ENCODE measurements at places on chromosomes 2 and 18.

- DNase-seq = no peak
Measured at GRCh38 chr2:211957799-211958198, 580.8 kb downstream of the ERBB4 start.

DNA sequence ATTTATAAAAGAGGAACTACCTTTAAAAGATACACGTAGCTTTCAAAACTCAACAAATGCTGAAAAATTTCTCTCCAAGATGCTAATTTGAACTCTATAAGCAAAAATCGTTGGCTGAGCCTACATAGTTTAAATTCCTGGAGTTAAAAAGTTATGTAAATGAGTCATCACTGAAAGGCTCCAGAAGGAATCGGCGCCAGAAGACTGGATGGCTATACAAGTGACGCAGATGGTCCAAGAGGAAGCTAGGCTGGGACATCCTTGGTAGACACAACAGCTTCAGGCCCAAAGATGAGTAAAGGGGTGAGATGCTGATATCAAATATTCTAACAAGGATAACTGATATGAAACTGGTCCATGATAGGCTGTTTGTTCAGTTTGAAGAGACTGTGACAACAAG lies 22.8 kb upstream of the DNAH6 start:
- no peak for DNase-seq

- no peak for DNase-seq
Measured at GRCh38 chr2:174544156-174544555, 53.4 kb downstream of the WIPF1 start.

GRCh38 chr18:79983793-79984192 lies 4.6 kb downstream of the TXNL4A start:
- DNase-seq = no peak

DNA sequence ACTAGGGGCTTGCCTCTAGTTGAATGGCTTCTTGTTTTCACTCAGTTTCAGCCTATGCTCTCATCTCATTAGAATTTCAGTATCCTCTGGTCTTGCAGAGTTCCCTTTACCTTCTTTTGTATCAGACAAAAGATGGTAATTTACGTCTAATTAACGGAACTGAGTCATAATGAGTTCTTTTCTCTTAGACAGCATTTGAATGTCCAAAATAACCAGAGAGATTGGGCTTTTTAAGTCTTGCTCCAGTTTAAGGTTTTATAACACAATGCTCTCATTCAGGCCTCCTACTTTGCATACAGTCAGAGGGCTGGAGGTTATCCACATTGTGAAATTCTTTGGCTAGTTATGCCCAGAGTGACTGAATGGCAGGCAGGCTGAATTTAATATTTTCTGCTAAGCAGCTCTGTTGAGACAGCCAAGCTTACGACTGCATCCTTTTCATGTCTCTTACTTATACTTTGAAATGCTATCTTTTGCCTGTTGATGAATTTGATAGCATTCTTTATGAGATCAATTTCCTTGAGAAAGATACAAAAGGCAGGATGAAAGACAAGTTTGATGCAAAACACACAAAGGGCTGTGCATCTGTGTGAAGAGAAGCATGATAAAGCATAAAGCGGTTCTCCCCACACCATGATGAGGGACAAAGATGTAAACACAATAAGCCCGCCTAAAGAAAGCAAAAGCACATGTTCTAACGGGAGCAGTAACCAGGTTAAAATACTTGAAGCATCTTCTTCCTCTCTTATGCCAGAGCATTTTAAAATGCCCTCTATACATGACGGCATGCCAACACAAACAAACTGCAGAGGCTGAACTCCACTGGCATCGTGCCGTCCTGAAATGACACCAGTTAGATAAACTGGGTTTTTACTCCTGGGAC lies 90.0 kb downstream of the CDH2 start:
- DNase-seq = no peak

DNA sequence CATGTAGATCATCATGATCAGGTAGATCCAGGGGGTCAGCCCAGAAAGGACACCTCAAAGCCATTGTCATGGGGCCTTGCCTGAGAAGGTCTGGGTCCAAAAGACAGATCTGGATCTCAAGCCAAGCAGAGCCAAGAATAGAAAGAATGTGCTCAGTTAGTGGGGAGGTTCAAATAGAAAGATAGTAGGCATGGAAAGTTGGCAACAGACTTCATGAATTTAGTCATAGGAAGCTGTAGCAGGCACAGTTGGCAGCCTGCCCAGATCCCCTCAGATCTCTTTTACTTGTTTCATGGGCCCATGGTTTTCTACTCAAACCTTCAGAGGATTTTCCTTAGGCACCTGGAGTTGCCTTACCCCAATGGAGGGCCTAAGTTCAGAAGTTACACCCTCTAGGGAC lies 767.0 kb downstream of the SLC4A3 start:
- DNase-seq = no peak

DNA sequence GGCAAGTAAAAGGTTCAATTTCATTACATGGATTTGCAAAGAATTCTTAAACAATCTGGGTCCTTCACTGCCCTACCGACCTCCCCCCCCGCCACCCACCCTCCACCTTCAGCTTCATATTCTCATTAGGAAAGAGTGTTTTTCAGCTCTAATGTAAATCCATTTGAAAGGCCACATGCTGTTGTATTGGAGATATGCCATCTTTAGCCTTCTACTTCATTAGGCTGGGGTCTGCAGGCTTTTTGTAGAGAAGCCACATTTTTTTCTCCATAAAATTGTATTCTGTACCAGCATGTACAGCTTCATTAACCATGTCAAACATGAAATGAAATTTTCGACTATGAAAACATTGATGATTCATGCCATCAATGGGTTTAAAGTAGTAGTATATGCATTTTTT lies 42.8 kb upstream of the THUMPD2 start:
- no peak for DNase-seq

DNA sequence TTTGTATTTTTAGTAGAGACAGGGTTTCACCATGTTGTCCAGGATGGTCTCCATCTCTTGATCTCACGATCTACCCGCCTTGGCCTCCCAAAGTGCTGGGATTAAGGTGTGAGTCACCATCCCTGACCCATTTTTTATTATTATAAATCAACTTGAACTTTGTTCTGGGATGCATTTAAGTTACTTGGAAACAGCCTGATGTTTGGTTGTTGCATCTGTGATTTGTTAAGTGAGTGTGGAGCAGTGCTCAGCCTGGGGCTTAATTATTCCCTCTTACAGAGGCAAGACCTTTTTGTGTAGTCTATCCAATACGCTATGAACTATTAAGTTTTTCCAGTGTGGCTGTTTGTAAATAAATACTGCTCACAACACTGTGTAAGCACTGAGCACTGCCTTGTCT lies 32.6 kb downstream of the MTA3 start:
- no peak for DNase-seq

DNA sequence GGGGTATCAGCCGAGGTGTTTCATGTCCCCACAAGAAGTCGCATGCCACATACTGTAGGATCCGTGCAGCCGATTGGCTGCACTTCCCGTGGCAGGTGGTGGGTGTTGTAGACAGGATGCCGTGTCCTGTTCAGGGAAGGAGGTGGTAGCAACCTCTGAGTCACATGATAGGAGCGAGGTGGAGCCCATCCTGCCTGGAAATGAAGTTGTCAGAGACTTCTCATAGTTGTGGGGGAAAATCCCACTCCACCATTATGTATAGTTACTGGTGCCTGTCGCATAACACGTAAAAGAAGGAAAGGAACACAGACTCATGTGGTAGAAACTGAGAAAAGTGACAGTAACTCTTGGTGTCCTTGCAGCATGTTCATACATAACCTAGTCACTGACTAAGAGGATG lies 91.4 kb upstream of the IL1R2 start:
- DNase-seq = no peak

DNA sequence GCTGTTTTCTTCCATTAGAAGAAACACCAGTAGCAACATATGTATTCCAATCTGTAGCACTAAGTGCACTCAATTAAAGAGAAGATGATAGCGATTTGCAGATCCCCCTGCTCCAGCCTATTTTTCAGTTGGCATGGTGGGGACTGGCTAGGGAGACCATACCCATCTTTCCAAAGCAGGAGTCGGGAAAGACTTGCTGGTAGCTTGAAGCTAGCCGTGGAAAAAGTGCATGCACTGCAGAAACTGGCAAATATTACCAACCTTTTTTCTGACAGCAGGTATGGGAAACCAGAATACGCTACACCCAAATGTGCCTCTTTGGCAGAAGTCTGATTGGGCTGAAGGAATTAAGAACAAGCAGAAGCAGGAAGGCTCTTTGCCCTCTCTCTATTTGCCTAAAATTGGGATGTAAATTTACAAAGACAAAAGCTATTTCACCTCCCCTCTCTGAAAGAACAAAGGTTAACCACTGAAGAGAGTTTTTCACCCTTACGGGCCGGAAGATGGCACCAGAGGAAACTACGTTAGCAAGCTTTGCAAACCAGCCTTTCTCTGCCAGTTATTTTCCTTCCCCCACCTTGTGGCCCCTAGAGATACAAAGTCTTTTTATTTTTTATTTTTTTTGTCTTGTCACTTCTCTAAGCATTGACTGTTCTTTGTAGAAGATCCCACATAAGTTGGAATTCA lies 273.1 kb downstream of the DLGAP1 start:
- DNase-seq = no peak

DNA sequence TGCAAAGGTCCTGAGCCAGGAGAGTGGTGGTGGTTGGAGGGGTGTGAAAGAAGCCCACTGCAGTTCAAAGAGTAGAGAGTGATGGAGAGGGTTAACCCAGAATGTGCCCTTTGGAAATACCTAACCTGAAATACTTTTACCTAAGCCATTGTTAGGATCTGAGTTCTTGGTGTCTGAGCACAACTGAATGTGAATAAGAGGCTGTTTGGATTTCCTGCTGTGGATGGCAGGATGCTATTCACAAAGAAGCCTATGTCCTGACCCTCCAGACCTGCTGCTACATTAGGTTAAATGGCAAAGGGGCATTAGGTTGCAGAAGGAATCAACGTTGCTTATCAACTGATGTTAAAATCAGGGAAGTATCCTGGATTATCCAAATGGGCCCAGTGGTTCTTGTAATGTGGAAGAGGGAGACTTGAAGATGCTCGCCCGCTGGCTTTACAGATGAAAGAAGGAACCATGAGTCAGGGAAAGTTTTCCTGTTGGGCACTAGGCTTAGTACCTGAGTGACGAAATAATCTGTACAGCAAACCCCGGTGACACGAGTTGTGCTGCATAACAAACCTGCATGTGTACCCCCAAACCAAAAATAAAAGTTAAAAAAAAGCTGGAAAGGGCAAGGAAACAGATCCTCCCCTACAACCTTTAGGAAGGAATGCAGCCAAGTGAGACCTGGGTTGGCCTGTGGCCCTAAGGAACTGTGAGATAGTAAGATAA lies 27.2 kb downstream of the ITGA6 start:
- no peak for DNase-seq

DNA sequence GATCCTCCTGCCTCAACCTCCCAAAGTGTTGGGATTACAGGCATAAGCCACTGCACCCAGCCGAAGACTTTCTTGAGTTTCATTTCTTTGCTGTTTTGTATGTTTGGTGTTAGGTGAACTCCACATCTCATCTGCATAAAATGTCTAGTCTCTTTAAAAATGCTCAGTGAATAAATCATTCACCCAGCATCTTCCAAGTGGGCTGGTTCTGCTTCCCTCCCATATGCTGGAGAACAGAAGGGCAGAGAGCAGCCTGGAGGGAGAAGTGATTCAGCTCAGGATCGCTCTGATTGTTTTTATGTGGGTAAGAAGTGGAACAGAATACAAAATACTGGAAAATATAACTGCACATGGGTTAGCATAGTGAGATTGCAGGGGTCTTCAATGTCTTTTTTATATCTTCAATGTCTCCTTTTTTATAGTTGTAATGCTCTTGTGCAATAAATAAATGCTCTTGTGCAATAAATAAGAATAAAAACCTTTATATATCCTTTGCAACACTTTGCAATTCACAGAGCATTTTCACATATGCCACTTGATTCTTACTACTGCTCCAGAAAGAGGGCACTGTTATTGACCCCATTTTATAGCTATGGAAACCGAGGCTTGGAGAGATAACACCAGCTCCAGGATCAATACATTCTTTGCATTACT lies 253.0 kb upstream of the NCKAP5 start:
- no peak for DNase-seq

- DNase-seq = no peak
Measured at GRCh38 chr2:45605116-45605515, 6.0 kb downstream of the SRBD1 start.

- DNase-seq = no peak
Measured at GRCh38 chr2:28108143-28108542, 217.6 kb downstream of the BABAM2 start.

DNA sequence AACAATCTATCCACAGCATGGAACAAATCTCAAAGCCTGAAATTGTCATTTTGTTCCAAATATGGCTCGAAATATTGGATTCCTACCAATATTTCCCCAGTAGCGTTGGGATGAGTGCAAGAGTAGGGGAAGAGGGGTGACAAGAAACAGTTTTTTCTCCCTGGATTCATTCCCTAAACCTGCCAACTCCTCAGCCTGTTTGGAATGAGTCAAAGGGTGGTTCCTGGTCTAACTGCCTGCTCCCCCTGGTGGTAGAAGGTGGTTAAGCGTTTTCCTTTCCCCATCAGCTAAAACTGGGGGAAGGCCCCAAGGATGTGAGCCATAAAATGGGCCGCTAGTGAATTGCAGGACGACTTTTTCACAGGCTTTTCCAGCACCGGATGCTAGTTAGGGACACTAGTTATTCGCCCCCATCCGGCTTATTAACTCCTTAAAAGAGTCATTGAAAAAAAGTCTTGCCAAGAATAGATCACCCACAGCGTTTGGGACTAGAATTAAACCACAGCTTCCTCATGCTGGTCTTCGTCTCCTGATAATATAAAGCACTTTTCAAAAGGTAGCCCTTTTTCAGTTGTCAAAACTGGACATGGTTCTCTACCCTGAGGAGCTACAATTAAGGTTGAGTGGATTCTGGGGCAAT lies 72.5 kb downstream of the DHRS9 start:
- DNase-seq = peak; percentile 69

GRCh38 chr2:233455006-233455405 lies 100.7 kb downstream of the DGKD start:
- DNase-seq = no peak

DNA sequence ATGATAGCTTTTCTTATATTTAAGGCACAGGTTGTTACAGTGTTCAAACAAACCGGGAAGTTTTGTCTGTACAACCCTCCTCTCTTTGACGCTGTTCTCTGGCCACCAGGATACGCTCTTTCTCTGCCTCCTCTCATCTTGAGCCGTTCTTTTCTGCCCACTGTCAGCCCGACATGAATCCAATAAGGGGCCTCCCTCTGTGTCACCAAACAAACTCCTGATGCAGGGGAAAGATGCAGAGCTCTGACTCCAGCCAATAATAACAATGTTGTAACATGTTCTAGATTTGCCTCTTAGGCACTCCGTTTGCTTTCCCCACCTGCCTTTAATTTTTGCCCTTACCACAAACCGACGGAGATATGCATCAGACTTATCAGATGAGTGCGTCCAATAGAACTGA lies 449.3 kb downstream of the SLC4A3 start:
- DNase-seq = no peak

DNA sequence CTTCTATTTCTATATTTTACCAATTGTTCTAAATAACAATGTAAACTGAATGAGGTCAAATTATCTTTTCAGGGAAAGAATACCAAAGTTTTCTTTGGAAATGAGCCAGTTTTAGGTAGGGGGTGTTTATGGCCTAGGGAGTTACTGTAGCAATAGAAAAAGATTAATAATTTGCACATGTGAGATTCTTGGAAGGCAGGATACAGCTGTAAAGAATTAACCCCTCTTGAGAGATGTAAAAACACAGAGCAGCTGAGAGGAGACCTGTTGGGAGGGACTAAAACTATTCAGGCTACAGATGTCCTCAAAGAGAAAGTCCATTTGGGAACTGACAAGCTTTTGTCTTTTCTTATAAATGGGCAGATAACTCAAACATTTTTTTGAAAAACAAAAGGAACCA lies 182.2 kb downstream of the FIGN start:
- DNase-seq = no peak

Measured in hematopoietic multipotent progenitor cell treated with erythropoietin and hydrocortisone succinate and interleukin-3 and kit ligand, for 8 days (in vitro differentiated cells).